Erythroblast (primary cell): ENCODE measurements at places on chromosomes 6 and 20.

DNA sequence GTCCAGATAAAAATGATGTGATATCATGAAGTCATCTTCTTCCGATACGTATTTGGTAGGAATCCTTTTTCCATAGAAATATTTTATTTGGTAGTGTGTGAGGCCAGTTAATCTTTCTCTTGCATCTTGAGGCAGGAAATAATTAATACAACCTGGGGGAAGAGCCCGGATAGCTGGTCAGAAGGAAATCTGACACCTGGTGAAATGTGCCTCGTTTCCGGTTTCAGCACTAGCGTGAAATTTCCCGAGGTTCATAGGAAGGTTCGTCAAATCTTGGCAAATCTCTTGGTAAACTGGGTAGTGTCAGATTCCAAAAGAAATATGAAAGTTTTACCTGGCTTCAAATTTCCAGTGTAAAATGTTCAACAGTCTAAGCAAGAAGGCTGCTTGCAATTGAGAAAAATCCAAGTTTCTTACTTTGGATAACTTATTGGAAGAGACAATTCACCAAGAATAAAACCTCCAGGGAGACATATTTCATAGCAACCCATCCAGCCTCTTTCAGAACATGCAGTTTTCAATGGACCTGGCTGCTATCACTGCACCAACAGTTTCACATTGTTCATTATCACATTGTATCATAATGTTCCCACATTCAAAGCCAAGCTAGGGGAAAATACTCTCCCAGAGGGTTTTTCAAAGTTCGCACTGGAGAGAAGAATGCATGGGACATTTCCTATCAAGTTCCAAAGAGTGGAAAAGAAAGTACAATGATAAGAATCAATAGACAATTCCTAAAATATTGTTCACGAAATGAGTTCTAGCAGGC is 454.5 kb upstream of the CITED2 start:
- no peak for DNase-seq

DNA sequence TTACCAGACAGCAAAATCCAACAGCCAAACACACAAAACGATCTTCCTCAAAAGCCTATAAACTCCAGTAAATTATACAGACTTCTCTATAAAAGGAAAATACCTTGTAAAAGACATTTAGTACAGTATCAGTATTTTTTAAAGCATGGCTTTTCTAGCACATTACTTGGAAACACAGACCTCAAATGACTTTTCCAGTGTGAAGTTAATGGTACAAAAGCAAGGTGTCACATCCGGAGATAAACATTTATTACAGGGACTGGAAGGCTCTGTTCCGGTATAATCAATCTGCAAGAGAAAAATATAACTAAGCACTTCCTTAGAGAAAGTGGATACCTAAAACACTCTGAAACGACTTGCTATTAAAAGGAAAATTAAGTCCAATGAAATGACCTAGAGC is 17.1 kb downstream of the TMEM30A start:
- no peak for DNase-seq

DNA sequence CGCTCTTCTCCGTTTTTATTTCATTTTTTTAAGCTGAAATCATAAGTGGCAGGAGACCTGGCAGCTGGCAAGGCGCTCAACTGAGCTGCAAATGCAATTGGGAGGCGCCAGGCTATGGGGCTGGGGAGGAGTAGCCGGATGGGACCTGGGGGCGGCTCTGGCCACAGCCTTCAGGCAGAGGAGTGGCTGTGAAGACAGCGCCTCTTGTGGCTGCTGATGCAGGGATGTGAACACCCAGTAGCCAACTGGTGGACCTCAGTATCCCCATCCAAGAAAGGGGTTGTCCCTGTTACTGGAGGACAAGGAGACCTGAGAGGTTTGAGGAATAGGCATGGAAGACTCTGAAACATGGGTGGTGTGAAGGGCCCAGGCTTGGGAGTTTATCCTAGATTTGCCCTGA is 12.6 kb downstream of the KCNK17 start:
- no peak for DNase-seq

- DNase-seq = no peak
Measured at GRCh38 chr6:83546636-83547035, 34.3 kb downstream of the PRSS35 start.

GRCh38 chr20:58471193-58472164 is 43.7 kb downstream of the APCDD1L start:
- DNase-seq = no peak

DNA sequence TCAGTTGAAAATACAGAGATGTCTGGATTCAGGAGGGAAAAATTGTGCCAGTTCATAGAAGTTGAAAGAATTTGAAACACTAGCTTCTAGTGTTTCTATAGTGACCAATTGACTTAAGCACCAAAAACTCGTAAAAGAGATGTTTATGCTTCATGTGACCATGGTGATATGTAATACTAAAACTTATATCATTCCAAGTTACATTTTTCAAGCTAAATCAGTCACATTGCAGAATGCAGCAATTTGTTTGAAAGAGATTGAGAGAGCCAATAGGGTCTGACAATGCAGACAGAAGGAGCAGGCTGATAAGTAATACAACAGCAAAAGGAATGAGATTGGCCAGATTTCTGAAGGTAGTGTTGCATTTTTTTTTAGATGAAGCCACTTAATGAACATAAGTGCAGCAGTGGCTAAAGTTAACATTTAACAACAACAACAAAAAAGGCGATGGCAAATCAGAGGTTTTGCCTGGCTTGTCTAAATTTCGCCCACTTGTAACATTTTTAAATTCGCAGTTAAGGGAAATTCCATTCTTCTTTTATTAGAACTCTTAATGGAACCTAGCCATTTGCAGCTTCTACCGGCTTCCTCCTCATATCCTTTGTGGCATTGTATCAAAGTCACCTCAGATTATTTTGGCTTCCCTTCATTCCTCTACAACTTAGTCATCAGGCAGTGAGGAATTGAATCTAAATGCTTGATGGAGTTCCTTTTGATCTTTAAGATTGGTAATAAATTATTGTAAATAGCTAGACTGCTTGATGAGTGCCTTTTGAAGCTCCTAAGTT is 484.0 kb upstream of the SOX4 start:
- peak; percentile 62 for DNase-seq

DNA sequence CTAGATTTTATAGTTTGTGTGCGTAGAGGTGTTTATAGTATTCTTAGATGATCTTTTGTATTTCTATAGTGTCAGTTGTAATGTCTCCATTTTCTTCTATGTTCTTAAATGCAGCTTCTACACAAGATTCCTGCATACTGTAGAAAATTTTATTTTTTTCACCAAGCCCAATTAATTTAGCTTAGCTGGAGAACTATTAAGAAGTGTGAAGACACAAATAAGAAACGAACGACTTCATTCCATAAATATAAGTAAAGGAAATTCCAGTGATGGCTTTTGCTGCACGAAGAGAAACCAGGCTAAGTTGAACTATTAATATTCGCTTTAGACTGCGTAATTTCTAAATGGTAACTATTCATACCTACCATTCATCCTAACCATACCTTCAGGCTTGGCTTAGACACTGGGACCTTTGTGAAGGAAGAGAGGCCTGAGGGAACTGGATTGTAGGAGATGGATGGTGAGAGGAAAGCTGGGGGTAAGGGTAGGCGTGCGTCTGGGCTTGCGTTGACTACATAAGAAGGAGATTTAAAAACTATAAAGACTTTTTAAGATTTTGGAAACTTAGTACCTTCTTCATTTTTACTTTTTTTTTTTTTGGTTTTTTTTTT is 15.9 kb downstream of the HLA-DOA start:
- no peak for DNase-seq

- DNase-seq = no peak
Measured at GRCh38 chr6:170092826-170093225, 198.1 kb downstream of the DLL1 start.

- no peak for DNase-seq
Measured at GRCh38 chr6:109693111-109693510, 2.0 kb downstream of the FIG4 start.

DNA sequence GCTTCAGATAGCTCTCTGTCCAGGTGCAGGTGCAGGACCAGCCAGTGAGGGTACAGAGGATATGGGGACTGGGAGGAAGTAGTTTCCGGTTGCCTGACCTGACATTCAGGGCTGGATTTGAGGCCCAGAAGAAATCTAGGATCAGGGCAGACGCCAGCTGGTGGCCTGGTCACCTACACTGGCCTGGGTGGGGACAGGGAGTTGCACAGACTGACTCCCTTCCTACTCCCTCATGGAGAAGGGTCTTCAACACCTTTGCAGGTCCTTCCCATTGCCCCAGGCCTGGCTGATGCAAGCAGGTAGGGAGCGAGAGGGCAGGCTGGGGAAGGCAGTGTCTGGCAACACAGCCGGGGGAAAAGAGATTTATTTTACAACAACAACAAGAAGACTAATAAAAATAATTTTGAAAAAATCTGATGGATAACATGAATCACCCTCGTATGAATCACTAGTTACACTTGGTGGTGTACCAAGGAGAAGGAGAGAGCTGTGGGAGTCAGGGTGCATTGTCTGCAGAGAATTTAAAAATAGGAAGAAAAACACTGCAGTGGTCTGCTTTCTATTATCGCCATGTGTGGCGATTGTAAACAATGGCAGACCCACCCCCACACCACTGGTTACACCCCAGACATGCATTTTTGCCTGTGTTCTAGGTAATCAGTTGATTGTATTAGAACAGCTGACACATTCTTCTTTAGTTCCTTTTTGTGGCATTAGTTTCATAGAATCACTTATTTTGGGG is 62.3 kb upstream of the SNX9 start:
- DNase-seq = no peak

GRCh38 chr6:122431780-122432179 is 32.3 kb downstream of the HSF2 start:
- DNase-seq = peak; percentile 87

GRCh38 chr6:36729161-36729524 is 31.5 kb downstream of the RAB44 start:
- DNase-seq = no peak

- DNase-seq = peak; percentile 88
Measured at GRCh38 chr6:87723170-87724078, 21.4 kb upstream of the AKIRIN2 start.

GRCh38 chr20:346640-347316 is at the start of gene NRSN2:
Gene NRSN2, plus strand, starts transcription at chr20:347111. Its CDS starts 2,533 bp downstream, at chr20:349644.
- DNase-seq = peak; percentile 46

DNA sequence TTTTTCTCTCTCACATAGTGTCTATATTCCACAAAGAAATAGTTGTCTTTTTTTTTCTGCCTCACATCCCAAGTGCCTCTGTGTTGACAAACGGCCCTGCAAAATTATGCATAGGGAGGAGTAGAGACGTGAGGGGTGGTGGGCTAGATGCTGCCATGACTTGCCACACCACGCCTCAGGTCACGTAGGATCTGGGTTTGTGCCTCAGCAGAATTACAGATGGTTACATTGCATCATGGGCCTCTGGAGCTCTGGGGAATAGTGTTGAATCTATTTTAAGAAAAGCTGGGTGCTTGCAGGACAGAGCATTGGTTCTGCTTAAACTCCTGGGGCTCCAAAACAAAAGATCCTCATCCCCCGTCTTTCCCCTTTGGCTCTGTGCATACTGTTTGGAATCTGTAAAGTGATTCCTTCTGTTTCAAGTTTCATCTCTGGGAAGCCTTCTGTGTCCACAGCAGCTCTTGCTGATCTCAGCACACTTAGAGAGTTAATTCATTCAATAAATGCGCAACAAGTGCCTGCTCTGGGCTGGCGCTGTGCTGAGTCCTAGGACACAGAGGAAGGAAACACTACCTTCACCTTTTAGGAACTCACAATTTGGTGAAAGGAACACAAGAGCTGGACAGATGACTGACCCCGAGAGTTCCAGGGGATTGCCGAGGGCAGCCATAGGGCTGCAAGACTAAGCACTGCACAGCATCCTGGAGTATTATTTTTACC is 2.4 kb downstream of the FANCE start:
- no peak for DNase-seq

DNA sequence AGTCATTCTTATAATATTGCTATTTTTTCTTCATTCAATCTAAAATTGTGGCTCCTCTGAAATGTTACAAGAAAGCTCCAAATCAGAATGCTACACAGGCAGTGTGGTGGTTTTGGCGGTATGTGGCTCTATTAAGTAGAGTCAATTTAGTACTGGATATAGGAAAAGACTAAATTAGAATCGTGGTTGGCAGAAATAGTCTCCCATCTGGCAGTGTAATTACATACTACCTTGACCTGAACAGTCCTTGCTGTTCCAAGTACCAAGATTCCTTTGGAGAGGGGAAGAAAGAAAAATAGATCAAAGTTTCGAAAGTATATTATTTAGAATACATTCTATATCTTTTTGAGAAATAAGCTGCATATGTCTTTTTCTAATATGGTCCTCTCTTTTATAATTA is 78.2 kb downstream of the C6orf118 start:
- no peak for DNase-seq

DNA sequence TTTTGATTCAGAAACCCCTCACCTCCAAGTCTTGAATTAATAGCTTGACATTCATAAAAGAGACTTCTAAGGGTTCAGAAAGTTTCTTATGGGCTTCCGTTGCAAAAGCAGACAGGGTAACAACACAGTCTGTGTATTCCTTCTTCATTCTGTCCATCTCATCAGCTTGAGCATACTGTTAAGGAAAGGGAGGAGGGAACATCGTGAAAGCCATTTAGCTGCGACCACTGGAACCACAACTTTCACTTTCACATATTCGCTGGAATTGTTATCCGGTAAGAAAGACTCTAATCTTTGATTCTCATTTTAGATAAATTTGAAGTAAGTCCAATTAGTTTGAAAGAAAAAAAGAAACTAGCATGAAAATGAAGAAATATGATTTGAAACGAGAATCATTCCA is 174.4 kb downstream of the SYNE1 start:
- DNase-seq = no peak

- no peak for DNase-seq
Measured at GRCh38 chr6:11272491-11273192, 40.2 kb upstream of the NEDD9 start.

- peak; percentile 98 for DNase-seq
Measured at GRCh38 chr6:26026833-26027490, 60.3 kb upstream of the HFE start.

- DNase-seq = no peak
Measured at GRCh38 chr6:63415286-63415685, 95.5 kb upstream of the LGSN start.

GRCh38 chr20:53748821-53749421 is 155.3 kb upstream of the ZNF217 start:
- DNase-seq = no peak

DNA sequence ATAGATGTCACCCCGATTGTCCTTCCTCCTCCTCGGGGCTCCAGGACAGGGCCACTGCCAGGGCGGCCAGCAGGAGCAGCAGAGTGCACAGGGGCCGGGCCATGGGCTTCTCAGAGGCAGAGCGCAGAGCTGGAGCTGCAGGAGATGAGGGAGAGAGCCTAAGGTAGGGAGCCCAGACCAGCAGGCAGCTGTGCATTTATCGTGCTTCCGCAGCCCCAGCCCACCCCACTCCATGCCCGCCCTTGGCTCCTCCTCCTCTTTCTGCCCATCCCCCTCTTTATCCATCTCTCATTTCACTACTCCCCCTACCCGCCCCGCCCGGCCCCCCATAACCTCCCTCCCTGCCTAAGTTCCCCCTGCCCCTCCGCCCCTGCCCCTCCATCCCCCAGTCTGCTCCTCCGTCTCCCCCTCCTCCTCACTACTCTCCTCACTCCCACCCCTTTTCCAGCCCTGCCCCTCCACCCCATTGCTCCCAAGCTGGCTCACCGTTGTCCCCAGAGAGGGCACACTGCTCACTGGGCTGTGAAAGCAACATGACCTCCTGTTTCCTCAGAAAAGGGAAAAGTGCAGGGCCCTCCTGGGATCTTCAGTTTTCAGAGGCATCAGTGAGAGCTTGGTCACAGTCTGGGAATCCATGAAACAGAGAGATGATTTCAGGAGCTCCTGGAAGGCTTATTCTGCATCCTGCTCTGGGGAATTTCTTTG is 25.5 kb upstream of the CST1 start:
- DNase-seq = no peak

GRCh38 chr20:49310705-49311104 is 32.8 kb upstream of the ZNFX1 start:
- DNase-seq = no peak

- peak; percentile 1 for DNase-seq
Measured at GRCh38 chr6:54992789-54993188, 146.2 kb downstream of the FAM83B start.
